ENCODE measurements at places on chromosomes 1 and 21.

GRCh38 chr1:26607186-26607585 is 77.6 kb downstream of the RPS6KA1 start:
- DNase-seq, result no peak

DNA sequence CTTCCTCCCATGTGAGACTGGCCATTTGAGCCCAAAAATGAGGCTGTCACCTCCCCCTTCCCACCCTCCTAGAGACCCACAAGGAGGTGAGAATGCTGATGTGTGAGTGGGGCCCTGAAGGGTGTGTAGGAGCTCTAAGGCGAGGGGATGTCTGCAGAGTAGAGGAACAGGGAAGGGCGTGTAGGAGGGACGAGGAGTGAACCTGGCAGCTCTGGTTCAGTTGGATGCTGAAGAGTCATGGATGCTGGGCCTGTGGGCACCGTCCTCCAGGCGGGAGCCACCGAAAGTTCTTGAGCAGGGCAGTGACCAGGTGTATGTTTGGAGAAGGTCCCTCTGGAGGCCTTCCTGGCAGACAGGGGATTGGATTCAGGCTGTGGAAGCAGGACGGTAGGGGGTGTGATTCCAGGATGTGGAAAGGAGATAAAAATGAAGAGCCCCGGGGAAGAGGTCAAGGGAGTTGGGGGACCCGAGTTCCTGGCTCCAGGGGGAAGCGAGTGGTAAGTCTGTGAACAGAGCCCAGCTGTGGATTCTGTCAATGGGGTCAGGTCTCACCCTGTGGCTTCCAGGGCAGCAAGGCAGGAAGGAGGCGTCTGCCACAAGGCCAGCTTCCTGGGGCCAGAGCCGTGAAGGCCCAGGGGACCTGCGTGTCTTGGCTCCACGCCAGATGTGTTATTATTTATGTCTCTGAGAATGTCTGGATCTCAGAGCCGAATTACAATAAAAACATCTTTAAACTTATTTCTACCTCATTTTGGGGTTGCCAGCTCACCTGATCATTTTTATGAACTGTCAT is 7.9 kb downstream of the SAMD11 start:
- DNase-seq, result no peak

DNA sequence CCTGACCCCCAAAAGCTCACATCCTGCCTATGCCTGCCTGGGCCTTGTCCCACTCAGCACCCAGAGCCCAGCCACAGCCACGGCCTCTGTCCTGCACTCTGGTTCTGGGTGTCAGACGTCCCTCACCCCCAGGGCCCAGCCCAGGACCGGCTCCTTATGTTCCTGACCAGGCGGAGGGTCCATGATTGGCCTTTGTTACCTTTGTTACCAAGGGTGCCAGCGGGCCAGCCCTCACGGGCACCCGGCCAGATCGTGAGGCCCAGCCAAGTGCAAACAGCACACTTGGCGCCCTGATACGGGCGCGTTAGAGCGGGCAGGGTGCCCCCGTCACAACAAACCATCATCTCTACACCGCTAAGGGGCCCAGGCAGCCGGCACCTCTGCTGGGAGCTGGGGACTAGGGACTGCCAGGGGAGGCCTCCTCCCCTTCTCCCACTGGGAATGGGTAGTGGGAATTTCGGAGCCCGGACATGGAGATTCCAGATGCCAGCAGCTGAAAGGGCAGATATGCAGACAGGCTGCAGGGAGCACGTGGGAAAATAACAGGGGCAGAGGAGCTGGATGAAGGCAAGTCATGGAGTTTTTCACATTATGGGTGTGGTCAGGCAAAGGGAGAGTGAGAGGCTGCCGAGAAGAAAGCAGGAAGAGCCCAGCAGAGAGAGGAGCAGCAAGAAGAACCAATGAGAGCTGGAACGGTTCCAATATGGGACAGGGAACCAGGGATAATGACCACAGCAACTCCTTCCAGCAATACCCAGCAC is 22.1 kb downstream of the HSPG2 start:
- no peak for DNase-seq

- DNase-seq, result no peak
These were observed at the start of gene TBX15 for GRCh38 chr1:118988186-118989005. Gene TBX15 (minus strand): TSS chr1:118988343. CDS start chr1:118987795, 548 bp downstream.

- no peak for DNase-seq
These were observed 27.5 kb downstream of the KCNC4 start for GRCh38 chr1:110237386-110238152.

GRCh38 chr1:244065960-244066388 is 14.9 kb downstream of the ZBTB18 start:
- DNase-seq, result peak; percentile 85

GRCh38 chr1:170687621-170688020 is 23.7 kb downstream of the PRRX1 start:
- DNase-seq, result no peak

DNA sequence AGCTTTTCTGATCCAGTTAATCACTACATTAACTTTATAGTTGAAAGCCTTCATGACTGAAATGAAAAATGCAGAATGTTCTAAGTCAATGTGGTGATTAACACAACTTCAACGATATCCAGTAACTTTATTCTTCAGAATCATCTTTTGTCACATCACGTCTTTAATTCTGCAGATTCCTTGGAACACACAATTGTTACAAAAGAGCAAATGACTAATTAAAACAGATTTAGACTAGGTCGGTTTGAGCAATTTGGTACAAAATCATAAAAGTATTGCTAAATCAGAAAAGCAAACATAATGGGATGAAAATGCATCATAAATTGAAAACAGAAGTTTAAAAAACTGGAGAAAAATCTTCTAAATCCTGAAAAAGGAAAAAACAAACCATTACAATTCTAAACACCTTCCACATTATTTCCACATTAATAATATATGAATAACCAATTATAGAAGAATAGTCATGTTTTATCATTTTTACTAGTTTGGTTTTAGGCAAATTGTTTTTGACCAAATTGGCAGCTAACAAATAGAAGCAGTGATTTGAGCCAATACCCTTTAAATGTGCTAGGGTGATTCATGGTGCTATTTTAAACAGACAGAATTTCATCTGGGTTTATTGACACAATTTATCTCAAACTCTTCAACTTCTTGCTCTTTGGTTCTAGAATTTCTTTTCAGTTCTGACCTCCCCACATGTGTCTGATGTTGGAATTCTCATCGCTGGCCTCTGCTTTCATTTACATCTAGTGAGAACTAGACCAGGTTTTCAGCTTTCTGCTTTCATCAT is 468.1 kb upstream of the PTBP2 start:
- DNase-seq, result no peak

GRCh38 chr1:222054416-222054815 is 312.5 kb upstream of the DUSP10 start:
- no peak for DNase-seq

DNA sequence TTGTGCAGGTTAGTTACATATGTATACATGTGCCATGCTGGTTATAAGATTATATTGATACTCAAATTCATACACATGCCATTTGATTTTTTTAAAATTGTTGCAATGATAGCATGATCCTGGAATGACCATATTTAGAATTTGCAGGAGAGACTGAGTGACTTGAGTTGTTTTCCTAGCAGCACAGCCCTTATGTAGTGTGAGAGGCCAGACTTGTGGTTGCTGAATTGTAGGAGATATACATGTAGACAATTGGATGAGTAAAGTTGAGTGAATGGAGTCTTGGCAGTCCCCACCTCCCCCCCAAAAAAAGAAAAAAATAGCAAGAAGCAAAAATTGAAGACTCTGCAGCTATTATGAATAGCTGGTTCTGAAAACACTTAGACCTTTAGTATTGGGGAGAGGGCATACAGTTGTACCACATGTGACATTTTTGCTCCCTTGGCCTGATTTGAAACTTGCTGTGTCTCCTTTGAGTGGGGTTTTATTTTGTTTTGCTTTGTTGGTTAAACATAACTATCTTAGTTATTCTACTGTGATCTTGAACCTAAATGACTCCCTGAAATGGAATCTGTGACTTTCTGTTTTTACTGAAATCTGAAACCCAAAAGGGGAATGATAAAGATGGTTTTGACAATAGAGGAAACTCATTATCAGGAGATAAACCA is 280.3 kb downstream of the HMCN1 start:
- DNase-seq, result no peak

DNA sequence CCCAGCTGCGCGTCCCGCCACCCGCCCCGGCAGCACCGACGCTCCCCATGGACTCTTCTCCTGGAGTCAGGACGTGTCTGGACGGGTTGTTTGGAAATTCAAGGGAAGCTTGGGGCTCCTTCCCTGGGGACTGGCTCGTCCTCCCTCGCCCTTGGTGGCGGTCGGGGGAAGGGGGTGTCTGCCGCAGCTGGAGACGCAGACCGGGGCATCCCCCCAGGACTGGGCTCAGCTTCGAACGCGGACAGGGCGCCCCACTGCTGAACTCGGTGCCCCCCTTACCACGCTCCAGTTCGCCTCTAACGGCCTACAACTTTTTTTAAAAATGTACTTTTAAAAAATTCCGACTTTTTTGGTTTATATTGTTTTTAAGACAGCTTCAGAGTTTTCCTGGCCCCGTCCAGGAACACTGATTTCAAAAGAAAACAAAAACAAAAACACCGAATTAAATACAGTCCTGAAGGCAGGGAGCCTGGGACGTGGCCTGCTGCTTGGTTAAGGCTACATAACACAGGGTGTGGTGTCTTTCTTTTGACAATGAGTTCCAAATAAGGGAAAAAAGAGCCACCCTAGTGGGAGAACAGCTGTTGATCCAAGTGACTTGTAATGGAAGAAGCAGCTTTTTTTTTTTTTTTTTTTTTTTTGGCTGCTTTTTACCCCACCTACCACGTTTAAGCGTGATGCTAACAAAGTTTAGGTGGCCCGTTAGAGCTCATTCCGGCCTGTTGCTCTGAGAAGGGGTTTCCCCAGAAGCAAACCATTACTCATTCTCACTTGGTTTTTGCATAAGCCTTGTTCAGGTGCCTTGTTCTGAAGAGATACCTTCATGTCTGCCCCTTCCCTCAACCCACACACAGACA is 862 bp upstream of the DIPK1A start:
- peak; percentile 32 for DNase-seq

- no peak for DNase-seq
These were observed 15.1 kb upstream of the CRB1 start for GRCh38 chr1:197252973-197253372.

- no peak for DNase-seq
These were observed 223.5 kb downstream of the KIF26B start for GRCh38 chr1:245378311-245378722.

- DNase-seq, result no peak
These were observed 62.2 kb upstream of the ATP1B1 start for GRCh38 chr1:169044296-169044695.

DNA sequence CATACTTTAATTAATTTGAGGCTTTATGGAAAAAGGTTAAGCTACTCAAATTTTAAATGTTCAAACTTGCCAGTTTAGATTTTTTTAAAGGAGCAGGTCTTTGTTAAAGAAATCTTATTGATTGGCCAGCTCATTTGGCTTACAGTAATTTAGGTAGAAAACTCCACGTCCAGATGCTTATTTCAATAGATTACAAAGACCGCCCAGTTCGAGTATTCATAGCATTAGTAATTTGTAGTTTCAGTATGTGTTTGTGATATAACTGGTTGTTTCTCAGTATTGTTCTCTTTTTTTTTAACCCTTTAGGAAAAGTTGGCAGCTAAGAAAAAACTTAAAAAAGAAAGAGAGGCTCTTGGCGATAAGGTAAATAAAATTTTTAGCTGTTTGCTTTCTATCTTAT is 1.6 kb downstream of the RPF1 start:
- no peak for DNase-seq

- DNase-seq, result peak; percentile 16
These were observed 1.6 kb upstream of the MMP23B start for GRCh38 chr1:1630191-1630964.

Measured in astrocyte of the cerebellum (primary cell).